ENCODE measurements at places on chromosomes 5 and 9.

DNA sequence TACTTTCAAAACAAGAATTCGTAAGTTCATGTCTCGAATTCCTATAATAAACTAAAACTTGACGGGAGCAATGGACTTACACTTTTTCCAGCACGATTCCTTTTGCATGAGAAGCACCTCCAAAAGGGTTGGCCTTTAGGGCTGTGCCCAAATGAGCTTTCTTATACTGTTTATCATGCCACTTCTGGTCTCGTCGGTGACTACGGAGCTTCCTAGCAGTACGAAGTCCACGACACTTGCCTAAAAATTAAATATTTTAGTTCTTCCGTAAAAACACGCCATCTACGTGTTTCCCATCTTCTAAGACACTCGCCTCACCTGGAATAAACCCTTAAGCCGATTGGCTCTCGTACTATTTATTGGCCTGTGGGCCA is 554 bp downstream of the RPS23 start:
- DNase-seq = no peak

DNA sequence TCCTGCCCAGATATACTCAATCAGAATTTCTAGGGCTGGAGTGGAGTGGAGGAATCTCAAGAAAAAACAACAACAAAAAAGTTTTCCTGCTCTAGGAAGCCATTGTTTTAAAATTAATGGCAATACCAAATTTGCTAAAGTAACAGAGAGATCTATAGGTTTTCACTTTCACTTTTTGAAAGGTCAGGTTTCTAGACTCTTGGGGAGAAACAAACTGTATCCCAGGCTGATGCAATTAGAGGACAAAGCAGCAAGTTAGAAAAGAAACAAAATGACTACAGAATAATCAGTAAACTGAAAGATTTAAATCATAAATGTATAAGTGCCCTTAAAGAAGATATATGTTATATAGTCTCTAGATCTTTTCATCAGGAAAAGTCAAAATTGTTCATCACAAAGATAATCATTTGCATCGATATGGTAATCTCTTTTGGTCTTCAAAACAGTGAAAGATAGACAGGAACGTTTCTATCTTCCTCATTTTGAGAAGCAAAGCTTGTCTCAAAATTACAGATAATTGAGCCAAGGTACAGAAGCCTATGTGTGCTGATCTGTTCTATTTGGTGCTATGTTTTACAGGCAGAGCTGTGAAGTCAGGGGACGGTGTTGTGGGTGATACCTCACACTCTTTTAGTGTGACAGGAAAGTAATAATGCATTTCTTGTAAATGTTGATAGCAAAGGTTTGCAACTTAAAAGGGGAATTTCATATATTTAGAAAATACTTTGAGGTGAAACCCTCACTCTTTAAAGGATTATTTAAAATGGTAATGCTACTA is 1746.6 kb upstream of the C9orf72 start:
- no peak for DNase-seq

DNA sequence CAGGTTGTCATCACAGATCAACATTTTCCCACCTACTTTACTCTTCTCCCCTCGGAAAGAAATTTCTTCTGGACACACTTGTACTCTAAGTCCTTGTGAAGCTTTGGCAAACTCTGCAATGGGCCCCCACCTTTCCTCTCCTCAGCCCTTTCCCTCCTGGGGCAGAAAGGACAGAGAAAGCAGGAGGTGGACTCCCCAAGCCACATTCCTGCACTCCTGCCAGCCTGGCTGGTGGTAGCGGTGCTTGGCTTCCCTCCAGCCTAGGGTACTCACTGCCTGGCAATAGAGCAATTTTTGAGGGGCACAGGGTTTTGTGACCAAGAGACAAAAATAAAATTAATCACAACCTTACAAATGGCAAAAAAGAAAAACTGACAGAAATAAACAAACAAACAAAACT is 451.4 kb downstream of the ZSWIM6 start:
- DNase-seq = no peak

- DNase-seq = no peak
Observed at GRCh38 chr9:91643481-91644077, 219.9 kb upstream of the NFIL3 start.

- DNase-seq = no peak
Observed at GRCh38 chr5:145484158-145484557, 351.0 kb downstream of the PRELID2 start.

GRCh38 chr5:98428806-98429205 is 344.7 kb upstream of the RGMB start:
- peak; percentile 23 for DNase-seq

GRCh38 chr5:2217219-2217618 is 334.5 kb upstream of the IRX4 start:
- DNase-seq = no peak

DNA sequence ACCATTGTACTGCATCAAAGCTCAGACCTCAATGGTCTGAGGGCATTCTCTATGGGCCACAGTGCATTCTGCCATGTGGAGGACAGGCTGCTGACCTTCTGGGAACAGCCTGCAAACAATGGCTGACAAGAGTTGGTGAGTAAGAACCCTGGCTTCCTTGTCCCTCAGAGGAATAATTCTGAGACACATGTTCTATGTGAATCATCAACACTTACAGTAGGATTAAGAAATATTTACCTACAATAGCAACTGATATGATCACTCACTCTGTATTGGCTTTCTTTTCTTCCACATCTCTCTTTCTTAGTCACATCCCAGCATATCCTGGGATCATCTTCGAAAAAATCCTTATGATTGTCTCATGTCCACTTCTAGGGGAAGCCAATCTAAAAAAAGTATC is 306.5 kb upstream of the ITGA1 start:
- DNase-seq = no peak

- no peak for DNase-seq
Observed at GRCh38 chr5:57386958-57387357, 95.7 kb downstream of the ACTBL2 start.

DNA sequence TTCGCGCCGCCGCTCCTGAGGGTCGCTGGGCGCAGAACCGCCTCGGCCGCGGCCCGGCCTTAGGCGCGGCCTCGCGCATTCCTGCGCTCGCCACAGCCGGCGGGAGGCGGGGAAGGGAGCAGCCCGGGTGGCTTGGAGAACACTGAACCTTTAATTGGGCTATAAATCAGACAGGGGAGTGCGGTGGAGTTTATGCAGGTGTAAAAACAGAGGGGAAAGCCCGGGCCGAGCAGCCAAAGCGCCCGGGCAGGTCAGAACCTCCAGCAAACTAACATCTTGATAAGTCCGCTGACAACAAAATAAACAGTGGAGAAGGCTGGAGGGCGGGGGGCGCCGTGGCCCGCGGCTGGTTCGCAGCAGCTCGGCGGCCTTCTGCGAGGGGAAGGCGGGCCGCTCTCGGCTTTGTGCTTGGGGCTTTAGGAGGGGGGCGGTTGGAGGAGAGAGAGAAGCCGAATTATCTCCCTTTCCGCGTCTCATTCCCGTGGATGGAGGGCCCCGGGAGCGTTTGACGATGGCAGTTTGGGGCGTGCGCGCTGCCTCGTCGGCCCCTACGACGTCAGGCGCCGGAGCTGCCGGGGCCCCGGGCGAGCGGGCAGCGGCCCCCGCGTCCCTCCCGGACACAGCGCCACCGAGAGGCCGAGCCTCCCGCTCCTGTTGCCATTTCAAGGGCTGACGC is 11.3 kb downstream of the FOXD1 start:
- no peak for DNase-seq

GRCh38 chr5:111582993-111583601 is 70.8 kb upstream of the STARD4 start:
- DNase-seq = no peak
